ENCODE measurements at places on chromosomes 16 and 17.

GRCh38 chr16:2015117-2015946, 4.3 kb upstream of the NPW start:
- no peak for DNase-seq

GRCh38 chr17:28151001-28151400, 108.5 kb downstream of the NLK start:
- no peak for DNase-seq

- DNase-seq = no peak
These were observed 25.7 kb upstream of the SUPT4H1 start for GRCh38 chr17:58377661-58378060.

DNA sequence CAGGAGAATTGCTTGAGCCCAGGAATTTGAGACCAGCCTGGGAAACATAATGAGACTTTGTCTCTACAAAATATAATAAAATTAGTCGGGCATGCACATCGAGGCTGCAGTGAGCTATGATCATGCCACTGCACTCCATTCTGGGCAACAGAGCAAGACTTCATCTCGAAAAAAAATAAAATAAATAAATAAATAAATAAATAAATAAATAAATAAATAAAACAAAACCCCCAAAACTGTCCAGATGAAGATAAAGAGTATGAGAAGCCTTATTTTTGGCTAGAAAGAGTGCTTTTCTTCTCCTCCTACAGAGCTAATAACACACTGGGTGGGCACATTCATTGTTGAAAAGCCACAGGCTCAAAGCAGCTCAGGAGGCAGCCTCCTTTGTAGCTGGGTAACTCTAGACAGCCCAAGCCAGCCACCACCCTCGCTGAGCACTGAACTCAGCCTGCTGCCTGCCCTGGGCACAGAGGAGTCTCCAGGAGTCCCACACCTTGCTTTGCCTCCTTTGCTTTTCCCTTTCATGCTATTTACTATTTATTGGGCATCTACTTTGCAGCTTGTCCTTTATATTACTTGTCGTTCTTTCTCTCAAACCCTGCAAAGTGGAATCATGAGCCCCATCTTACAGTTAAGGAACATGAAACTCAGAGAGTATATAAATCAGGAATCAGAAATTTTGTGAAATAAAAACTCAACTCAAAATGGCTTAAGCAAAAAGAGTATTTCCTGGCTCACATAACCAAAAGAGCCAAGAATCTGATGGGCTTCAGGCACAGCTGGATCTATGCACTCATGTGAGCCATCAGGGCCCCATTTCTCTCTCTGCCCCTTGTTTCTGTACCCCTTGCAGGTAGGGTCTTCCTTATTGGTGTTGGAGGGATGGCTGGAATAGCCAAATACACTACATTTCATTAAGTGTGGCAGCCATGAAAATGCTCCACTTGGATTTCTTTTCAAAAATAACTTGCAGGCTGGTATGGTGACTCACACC, 18.1 kb upstream of the C16orf87 start:
- no peak for DNase-seq

GRCh38 chr16:81651758-81652718, 127.1 kb upstream of the PLCG2 start:
- no peak for DNase-seq

DNA sequence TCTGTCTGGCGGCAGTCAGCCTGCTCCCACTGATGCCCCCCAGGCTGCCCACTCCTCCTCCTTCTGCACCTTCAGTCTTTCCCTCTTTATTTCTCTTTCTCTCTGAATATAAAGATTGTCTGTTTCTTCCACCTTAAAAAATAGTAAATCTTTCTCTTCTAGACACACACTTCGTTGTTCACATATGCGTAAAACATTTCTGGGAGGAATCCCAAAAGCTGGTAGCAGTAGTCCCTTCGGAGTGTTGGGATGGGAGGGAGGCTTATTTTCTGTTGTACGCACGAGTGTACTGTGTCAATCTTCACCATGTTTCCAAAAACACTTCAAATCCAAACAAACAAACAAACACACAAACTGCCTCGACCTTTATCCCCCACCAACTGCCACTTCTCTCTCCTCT, 9.9 kb downstream of the OSBPL7 start:
- no peak for DNase-seq

GRCh38 chr17:44417553-44417952, 28.1 kb upstream of the ITGA2B start:
- DNase-seq = no peak

GRCh38 chr17:82355770-82356427, 3.1 kb upstream of the TEX19 start:
- DNase-seq = no peak

DNA sequence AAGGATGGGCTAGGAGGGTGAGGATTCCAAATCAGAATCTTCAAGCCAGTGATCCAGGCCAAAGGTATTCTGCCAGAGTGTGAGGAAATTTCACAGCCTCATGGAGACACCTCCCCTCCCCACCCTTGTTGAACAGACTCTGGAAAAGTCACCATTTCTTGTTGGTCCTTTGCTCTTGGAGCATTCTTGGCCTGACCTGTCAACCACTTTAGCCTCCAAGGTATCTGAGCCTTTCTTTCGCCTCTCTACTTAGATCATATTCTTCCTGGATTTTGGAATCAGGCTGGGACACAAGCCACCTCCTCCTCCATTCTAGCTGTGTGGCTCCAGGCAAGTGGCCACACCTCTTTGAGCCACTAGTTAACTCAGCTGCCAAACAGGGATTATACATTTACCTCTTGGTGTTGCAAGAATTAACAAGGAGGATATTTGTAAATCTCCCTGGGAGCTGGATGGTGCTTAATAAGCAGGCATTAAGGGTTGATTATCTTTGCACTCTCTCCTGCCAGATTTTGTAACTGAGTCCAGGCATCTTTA, 193.5 kb downstream of the WWOX start:
- DNase-seq = no peak

GRCh38 chr17:75518201-75518600, 1.9 kb downstream of the TSEN54 start:
- DNase-seq = peak; percentile 10

GRCh38 chr17:54867634-54868033, 33.0 kb upstream of the TOM1L1 start:
- DNase-seq = no peak

DNA sequence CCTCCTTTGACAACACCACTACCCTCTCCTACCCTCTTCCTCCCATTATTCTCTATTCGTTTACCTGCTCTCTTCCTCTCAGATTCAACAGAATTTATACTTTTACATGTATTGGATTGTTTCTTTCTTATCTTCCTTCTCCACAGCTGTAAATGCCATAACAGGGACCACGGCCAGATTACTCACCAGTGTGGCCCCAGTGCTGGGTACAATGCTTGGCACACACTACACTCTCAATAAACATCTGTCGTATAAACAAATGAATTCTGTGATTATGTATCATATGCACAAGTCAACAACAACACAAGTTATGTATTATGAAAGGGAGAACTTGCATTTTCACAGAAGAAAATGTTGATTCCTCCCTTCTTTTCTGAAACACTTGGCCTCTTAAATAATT, 20.0 kb downstream of the AARSD1 start:
- DNase-seq = no peak

DNA sequence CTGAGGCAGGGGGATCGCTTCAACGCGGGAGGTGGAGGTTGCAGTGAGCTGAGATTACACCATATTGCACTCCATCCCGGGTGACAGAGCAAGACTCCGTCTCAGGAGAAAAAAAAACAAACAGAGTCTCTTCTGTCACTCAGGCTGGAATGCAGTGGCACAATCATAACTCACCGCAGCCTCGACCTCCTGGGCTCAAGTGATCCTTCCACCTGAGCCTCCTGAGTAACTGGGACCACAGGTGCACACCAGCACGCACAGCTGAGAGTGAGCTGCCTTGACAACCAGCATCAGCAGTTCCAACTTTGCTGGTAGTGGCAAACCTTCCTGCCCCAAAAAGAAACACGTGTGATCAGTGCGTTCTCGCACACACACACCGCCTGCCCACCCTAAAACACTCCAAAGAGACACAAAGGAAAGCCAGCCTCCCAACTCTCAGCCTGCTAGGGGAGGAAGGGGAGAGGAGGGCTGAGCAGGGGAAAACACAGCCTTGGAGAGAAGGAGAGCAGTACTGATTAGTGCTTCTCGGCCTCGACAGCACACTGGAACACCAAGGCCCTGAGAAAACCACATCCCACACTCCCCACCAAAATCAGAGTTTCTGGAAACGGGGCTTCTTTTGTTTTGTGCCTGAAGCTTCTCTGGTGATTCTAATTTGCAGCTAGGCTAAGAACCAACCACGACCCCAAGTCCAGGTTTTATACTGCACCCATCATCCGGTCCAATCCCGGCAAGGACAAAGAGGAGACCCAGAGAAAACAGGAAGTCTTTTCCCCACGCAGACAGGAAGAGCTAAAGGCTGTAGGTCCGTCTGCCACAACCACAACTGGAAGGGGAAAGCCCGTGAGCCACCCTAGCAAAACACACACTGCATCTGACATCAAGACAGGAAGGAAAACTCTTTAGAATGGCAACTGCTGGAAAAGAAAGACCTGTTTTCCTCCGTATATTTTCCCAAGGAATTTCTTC, 28.8 kb downstream of the ZCCHC14 start:
- DNase-seq = no peak

DNA sequence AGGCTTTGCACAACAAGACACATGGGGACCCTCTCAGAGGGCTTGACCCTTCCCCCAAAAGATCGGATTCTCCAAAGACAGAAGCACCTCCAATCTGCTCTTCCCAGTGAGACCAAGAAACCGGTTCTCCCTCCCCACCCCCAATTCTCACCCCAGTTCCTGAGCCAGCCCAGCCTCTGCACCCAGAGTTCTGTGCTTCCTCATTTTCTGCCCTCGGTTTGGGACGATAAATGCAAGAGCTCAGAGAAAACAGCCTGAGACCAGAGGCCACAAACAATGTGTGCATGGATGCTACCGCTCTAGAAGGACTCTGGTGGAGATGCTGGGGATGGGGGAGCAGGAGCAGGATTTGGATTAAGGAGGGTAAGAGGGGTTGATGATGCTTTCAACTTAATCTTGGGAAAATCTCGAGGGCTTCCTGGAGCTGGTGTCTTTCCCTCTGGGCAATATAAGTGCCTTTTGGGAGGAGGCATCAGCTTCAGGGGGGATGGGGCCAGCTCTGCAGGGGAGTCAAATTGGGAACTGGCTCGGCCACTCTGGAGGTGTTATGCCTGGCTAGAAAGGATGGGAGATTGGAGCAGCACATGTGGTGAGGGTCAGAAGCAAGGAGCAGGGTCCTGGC, 6.0 kb downstream of the KRT15 start:
- no peak for DNase-seq

GRCh38 chr16:13571036-13571435, 348.9 kb upstream of the ERCC4 start:
- no peak for DNase-seq

- DNase-seq = no peak
These were observed 21.5 kb downstream of the PHF12 start for GRCh38 chr17:28929787-28930186.

DNA sequence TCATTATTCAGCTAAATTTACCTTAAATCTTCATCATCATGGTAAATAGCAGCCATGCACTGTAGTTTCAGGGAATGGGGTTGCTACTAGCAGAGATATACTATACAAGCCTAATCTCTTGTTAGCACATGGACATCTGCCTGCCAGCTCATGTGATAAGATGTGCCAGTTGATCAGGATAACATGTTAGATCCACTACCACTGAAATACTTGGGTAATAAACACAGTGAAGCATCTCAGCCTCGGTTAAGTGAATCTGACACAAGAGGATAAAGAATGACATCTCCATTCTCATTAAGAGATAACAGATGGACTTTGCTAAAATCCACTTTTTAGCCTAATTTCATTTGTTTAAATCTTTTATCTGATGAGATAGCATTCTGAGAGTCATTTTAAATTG, 256.1 kb downstream of the CDH8 start:
- no peak for DNase-seq

DNA sequence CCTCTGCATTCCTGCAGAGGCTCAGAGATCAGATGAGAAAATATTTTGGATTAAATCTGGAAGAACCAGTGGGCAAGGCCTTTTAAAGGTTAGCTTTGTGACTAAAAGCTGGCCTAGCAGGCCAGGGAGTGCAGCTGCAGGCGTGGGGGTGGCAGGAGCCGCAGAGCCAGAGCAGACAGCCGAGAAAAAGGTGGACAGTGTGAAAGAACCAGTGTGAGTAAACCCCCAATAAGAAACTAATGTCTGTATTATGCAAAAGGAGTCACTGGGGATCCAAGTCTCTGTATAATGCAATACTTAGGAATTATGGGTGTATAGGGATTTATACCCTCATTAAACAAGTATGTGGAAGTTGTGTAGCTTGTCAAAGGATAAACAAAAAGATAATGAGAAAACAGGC, 21.4 kb upstream of the SPACA3 start:
- DNase-seq = no peak

DNA sequence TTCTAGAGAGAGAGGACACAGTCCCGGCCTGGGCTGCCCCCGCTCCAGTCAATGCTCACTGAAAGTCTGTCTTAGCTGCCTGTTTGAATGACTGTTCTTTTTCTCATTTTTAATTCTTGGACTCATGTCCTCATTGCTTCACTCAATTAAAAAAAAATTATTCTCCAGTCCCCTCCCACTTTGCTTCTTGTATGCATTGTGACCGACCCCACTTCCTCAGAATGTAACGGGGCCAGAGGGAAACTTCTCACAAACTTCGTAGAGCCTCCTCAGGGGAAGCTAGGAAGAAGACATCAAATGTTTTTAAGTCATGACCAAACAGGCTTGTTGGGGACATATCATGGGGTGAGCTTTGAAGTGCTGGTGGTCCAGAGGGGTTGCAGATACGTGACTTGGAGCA, 113.2 kb downstream of the CCDC182 start:
- no peak for DNase-seq

GRCh38 chr17:32527146-32527545, 40.4 kb downstream of the CDK5R1 start:
- DNase-seq = no peak

- no peak for DNase-seq
These were observed 16.7 kb downstream of the IL34 start for GRCh38 chr16:70662991-70663523.

- peak; percentile 74 for DNase-seq
These were observed at the start of gene PLD2 for GRCh38 chr17:4806777-4807604. Gene PLD2 (plus strand): TSS chr17:4807152. CDS start chr17:4807773, 621 bp downstream.

GRCh38 chr16:17914168-17914567, 422.4 kb downstream of the NPIPA8 start:
- no peak for DNase-seq

DNA sequence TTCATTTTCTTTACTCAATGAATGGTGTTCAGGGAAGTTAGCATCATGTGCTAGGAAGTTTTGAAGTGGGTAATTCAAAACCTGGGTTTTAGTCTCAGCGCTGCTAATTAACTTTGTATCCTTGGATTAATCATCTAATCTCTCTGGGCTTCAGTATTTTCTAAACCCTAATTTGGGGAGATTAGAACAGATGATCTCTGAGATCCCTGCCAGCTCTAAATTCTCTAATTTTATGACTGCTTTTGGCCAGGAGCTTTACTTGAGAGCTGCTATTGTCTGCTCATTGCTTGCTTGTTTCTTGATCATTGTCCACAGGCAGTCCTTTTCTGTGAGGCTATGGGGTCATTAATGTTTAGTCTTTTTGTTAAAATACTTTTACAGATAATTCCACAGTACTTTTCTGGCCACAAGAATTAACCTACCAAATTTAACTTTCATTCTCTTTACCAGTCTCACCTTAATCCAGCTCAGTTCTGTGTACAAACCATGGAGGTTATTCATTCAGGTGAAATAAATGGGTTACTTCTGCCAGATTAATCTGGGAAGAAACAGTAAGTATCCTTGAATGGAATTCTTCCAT, 28.4 kb upstream of the VWA3A start:
- DNase-seq = no peak

- no peak for DNase-seq
These were observed 292.6 kb upstream of the CDH11 start for GRCh38 chr16:65414284-65414984.

- DNase-seq = no peak
These were observed 108.2 kb upstream of the RBBP6 start for GRCh38 chr16:24430954-24431760.

All from stimulated activated CD4-positive, alpha-beta T cell treated with anti-CD3 and anti-CD28 coated beads, Interleukin-2, amount 100 ng/mL, for 4 hours (primary cell).